ENCODE measurements at places on chromosomes 12 and 14.

- DNase-seq: no peak
These were observed 907.5 kb upstream of the MDGA2 start for GRCh38 chr14:48582938-48583337.

- DNase-seq: no peak
These were observed 318.5 kb downstream of the BCAT1 start for GRCh38 chr12:24630446-24630845.

DNA sequence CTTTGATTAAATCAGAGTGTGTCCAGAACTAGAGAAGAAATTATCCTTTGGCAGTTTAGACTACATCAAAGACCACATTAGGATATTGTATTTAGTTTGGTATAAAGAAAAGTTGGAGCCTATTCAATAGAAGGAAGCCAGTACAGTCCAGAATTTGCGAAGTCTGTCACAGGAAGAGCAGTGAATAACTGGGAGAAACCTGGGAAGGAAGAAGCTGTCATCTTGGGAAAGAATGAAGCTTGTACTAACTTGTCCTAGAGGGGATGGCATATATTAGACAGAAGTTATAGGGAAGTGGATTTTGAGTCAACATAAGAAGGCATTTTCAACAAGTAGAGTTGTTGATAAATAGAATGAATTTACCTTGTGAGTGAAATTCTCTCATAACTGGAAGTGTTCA, 386.7 kb downstream of the LRIG3 start:
- no peak for DNase-seq

DNA sequence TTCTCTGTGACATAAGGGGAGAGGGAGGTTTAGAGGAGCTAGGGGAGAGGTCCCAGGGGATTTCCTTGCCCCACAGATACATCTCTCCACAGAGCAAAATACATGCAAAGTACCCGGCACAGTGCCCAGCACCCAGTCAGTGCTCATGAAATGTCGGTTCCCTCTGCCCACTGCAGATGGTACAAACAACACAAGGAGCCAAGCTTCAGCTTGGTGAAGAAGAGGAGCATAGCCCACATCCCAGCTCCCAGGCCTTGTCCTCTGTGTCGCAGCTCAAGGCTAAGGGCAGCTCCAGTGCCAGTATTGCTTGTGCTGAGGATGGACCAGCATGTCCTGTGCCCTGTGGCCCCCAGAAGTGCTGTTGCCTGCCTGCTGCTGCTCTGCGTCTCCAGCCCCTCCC, 35.0 kb upstream of the FKBP4 start:
- no peak for DNase-seq

DNA sequence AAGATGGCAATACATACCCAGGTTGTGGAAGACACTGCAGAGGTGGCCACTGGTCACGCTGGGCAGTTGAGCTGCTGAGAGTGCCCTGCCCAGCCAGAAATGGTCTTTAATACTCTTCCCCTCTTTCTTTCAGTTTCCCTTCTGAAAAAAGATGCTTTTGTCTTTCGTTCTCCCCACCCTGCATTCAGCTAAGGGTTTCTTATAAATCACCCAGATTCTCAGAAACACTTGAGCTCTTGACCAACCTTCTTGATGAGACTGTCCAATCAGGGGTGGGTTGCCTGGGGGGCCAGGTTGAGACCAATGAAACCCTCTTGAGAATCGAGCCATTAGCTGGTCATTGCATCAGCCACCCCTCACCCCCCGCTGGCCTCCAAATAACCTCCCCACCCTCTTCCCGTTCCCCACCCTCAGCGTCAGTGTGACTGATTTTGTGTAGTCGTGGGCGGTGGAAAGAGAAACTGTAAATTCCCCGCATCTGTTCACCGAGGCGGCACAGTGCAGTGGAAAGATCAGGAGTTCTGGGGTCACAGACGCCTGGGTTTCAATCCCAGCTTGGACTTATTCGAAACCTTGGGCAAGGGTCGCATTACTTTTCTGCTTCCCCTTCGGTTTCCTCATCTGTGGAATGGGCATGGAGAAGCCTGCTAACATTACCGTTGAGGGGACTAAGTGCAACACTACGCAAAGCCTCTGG, 52.3 kb downstream of the SLC25A47 start:
- no peak for DNase-seq

DNA sequence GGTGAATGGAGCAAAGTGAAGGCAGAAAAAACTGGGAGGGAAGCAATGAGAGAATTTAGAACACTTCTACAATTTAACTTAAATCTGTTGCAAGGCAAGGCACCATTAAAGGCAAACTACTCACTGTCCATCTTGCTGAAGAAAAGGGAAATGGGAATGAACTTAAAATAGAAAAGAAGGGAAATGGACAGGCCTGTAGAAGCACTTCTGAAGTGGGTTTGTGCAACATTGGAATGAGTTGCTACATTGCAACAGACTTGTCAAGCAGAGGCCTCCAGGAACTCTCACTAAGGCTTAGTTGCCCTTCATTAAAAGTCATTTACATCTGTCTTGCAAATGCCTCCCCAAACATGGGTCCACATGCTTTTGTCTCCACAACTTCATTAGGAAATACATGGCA, 13.7 kb upstream of the OR10AD1 start:
- DNase-seq: no peak

GRCh38 chr14:90979515-90979914, 80.9 kb downstream of the RPS6KA5 start:
- peak; percentile 51 for DNase-seq
